NCI-H510A (cell line): ENCODE measurements at places on chromosomes 7 and 10.

GRCh38 chr7:16648551-16648950 lies 2.6 kb downstream of the BZW2 start:
- no peak for DNase-seq

DNA sequence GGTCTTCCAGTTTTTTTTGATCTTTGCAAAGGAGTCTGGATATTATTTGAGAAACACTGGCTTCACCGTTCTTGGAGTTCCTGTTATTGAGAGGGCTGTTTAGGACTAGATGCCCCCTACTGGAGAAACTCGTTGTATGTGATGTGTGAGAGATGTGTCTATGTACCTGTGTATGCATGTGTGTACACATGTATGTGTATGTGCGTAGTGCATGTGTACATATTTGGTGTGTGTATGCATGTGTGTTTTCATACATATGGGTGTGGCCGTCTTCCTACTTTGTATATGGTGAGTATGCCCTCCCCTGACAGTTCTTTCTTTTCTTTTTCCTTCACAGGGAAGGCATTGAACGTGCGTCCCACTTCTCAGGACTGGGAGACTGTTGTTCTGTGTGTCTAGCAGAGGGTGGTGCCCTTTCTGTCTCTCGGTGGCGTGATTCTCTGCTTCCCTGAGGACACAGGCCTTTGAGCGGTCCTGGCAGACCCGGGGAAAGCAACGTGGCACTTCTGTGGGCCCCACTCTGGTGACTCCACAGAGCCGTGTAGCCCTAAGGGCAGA lies 3.0 kb upstream of the CALHM3 start:
- DNase-seq = peak; percentile 24

- no peak for DNase-seq
These were observed 47.4 kb downstream of the CUL2 start for GRCh38 chr10:35042783-35043182.

DNA sequence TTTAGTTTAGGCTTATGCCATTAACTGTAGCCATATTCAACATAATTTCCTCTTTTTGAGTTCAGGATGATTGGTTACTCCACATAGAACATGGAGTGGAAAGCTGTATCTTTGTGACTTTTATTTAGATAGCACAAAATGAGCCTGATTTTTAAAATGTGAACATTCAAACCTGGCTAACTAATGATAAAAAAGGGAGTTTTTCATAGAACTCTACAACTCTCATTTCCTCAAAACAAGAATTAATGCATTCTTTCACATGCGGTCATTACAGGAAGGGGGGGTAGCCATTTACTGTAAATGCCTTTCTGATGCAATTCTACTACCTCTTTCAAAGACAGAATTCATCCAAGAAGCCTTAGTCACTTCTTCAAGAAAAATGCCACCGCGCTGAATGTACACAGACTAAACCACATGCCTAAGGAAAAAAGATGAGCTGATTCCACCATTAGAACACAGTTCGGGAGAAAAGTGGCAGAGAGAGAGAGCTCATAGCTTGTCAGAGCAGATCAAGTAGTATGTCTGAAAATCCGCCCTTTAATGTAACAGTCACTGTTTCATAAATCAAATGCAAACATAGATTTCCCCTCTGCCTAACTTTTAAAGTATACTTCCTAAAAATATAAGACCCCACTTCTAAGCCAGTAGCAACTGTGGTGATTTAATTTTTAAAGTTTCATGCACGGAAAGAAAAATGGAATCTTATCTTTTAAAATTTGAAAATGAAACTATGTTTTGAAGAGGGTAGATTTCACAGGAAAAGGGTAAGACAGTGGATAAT lies 226.4 kb upstream of the KLF14 start:
- DNase-seq = no peak

- DNase-seq = no peak
These were observed 84.7 kb downstream of the NRP1 start for GRCh38 chr10:33249659-33250345.

- no peak for DNase-seq
These were observed 34.4 kb downstream of the BCAP29 start for GRCh38 chr7:107614425-107614824.

DNA sequence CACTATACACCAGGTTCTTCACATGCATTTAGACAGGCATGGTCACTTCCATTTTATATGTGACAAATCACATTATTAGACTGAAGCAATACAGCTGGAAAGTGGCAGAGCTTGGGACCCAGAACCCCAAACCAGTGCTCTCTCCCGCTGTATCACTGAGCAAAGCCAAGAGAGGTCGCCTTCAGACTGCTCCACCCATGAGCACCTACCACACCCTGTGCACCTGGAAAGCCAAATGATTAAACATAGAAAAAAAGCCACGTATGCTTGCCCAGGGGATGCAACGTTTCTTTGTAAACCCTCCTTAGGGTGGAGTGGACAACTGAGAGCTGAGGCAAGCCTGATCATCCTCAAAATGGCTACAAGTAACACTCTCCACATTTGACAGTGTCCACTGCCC lies 72.5 kb downstream of the CCDC6 start:
- no peak for DNase-seq

DNA sequence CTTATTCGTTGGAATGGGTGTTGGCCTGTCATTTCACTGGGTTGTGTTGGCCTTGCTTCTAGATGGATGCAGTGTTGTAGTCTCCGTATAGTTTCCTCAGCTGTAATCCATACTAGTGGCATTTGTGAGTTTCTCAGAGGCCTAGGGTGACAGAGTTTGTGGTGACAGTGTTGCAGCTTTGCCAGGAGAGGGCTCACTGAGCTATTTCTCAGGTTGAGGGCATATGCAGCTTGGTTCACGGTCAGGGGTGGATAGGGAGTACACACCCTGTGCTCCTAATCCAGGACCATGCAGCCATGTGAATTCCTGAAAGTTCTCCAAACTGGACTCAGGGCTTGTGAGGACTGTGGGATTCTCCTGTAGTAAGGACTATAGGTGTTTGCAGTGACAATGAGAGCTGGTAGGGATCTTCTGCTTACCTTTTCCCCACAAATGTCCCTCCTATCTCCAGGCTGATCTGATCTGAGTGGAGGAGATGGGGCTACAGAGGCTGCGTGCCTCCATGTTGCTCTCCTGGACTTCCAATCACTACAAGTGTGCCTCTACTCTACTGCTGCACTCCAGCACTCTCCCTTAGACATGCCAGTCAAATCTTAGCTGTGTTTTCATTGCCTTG lies 229.0 kb downstream of the STK31 start:
- DNase-seq = no peak

DNA sequence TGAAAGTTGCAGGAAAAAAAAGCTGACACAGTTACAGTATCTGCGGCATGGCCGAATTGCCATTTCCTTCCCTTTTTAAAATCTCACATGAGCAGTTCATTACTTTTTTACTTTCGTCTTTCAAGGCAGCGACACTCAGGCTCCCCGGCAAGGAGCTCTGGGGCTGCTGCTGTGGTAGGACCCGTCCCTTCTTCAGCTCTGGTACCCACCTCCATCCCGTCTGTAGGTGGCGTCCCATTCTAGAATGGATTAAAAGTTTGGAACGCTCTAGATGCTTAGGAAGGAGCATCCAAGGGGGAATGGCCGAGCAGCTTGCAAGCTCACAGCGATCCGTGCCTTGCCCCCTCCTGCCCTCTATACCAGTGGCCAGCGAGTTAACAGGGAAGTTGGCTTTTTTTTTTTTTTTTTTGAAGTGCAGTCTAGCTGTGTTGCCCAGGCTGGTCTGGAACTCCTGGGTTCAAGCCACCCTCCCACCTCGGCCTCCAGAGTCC lies 22.8 kb upstream of the TTYH3 start:
- DNase-seq = no peak

- no peak for DNase-seq
These were observed 316.6 kb downstream of the KCNMA1 start for GRCh38 chr10:77320971-77321471.

GRCh38 chr10:70742537-70743429 lies 42.4 kb downstream of the TBATA start:
- DNase-seq = no peak

- DNase-seq = no peak
These were observed 114.9 kb downstream of the TRRAP start for GRCh38 chr7:98993024-98993897.
